ENCODE measurements at places on chromosomes 16 and 17. TPM values are rescaled to one million over a fixed set of nuclear protein-coding genes. Genes with fewer than 3 reads are reported as not detected.

Gene DLG4
- 7.3 TPM for total RNA-seq

Gene WNT9B
- not detected for total RNA-seq

Gene DNAAF8
- 0.49 TPM for total RNA-seq

Gene GAST
- not detected for total RNA-seq

Gene CDH15
- not detected for total RNA-seq

Gene LITAFD
- total RNA-seq: not detected

Gene USP32
- total RNA-seq: 37.4 TPM

Gene HYDIN
- 1.9 TPM for total RNA-seq

DNA sequence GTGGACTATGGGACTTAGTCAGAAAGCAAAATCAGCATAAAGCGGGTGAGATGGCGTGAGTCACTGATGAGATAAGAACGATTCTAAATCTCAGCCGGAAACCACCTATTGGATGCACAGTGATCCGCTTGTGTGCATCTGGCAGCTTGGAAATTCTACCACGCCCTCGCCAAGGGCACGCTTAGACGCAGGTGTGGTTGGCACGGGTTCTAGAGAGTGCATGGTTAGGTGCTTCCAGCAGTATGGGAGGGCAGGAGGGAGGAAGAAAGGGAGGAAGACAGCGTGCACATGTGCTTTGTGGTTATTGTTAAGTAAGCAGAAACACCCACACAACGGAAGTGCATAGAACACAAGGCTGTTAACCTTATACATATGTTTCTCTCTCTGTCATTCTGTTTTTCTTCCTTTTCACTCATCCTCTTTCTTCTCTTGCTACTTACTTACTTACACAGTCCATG, 374.0 kb upstream of the ASIC2 start:
- no peak for DNase-seq

- DNase-seq: no peak
Measured at GRCh38 chr16:57137566-57138273, 45.3 kb downstream of the CPNE2 start.

GRCh38 chr17:71779482-71779881, 341.3 kb upstream of the SOX9 start:
- DNase-seq: no peak

DNA sequence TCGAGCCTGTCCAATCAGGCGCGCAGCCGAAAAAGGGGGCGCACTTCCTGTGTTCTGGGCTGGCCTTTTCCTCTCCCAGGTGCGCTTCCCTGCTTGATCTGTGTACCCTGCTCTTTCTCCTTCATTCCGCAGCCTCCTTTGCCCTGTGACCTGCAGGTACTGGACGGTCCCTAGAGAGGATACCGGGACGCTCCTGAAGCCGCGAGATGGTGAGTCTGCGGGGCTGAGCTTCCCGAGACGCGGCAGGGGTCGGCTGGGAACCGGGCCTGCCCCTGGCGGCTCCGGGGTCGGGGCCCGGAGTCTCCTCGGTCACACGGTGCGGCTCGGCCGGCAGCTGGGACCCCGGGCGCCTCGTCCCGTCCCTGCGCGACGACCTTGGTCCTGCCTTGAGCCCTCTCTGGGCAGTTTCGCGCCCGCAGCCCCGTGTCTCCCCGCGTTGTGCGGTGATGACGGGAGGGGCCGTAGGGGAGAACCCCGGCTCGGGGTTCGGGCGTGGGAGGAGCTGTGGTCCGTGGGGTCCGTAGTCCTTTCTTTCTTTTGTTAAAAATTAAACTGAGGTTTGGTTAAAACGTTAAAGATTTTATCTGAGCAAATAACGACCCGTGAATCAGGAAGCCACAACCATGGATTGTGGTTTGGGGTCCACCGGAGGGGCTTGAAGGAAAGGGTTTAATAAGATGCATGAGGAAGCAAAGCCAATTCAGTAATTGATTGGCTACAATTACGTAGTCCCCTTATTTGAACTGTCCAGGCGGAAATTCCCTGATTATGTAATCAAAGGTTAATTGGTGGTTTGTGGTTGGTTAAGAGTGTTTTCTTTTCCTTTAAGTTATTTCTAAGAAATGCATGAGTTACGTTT, 172.8 kb upstream of the ZNF267 start:
- peak; percentile 97 for DNase-seq

DNA sequence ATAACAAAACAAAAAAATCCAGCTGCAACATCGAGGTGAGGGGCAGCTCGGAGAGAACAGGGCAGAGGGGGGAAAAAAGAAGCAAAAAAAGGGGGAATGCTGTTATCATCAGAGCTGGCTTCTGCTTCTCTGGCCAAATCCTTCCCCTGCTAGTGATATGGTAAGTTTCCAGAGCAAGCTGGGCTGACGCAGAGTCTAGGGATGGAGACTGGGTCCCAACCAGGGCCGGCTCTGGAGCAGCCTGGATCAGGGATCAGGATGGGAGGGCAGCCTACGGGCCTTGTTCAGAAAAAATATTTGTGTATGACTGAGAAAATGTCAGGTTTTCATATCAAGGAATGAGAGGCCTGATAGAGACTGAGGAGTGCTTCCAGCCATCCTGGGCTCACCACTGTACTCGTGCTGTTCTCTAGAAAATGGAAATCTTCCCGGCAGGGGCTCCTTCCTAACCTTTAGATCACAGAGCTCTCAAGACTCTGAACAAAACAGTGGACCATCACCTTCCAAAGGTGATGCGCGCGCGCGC, 726 bp upstream of the C1QTNF1 start:
- DNase-seq: no peak

- no peak for DNase-seq
Measured at GRCh38 chr16:74666010-74666421, 661 bp downstream of the RFWD3 start.

DNA sequence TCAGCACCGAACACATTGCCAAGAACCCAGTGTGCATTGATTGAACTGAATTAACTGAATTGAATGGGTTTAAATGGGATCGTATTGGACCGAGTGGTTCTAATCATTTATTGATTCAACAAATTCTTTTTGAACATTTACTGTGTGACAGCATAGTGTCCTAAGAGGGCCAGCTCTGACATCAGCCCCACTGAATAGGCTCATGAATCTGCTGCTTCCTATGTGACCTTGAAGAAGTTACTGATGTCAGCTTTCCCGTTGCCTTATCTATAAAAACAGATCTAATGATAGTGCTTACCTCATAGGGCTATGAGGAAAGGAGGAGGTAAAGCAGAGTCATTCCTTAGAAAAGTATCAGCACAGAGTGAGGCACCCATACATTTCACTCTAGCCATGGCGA, 226.3 kb downstream of the CBLN1 start:
- no peak for DNase-seq

DNA sequence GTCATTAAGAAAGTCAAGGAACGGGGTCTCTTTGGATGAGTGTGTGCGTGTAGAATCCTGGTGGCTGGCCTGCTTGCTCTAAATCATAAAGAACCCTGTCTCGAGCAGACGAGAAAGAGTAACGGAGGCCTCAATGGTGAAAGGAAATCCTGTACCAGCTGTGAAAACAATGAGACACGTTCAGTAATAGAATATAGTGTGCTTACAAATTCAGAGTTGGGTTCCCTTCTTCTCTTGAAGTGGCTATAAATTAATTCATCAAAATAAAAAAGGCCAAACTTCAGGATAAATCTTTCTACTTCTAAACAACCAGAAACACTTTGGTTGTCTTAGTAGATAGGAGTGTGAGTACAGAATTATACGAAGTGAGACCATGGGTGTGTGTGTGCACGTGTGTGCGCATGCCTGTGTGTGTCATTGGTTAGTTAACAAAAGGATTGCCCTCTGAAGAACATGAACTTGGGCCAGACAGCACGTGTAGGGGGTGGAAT, 48.5 kb downstream of the WWOX start:
- no peak for DNase-seq

- peak; percentile 35 for DNase-seq
Measured at GRCh38 chr16:80369138-80369958, 171.4 kb upstream of the DYNLRB2 start.

DNA sequence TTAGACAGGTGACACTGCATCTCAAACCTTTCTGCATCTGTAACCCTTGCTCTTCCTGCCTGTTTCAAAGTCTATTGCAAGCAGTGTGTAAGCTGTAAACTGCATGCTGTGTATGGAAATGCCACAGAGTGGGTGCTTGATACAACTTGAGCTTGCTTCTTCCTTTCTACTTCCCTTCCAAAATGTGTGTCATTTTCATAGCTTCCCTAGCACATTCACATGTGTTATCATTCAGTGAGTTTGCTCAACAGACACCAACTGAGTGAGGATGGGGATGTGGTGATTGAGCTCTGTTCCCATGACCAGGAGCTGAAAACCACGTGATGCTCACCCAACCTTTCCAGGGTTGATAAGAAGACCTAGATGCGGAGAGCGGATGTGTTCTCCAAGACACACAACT, 111.1 kb downstream of the VAT1L start:
- DNase-seq: no peak

GRCh38 chr16:86244936-86245335, 265.4 kb upstream of the FOXF1 start:
- no peak for DNase-seq

DNA sequence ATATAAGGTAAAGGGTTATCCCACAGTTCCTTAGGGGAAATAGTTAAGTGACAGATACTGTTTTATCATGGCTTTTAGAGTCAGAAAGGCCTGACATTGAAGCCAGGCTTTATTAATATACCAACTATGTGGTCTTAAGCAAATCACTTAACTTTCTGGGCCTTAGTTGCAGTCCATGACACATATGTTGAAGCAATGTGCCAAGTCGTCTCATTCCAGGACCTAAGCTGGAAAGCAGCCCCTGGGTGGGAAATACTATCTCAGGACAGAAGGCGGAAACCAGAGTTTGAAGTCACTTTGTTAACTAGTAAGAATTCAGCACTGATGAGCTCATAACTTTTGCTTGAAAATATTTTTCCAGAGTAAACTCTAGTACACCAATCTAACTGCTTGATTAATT, 80.0 kb downstream of the USP32 start:
- DNase-seq: no peak

DNA sequence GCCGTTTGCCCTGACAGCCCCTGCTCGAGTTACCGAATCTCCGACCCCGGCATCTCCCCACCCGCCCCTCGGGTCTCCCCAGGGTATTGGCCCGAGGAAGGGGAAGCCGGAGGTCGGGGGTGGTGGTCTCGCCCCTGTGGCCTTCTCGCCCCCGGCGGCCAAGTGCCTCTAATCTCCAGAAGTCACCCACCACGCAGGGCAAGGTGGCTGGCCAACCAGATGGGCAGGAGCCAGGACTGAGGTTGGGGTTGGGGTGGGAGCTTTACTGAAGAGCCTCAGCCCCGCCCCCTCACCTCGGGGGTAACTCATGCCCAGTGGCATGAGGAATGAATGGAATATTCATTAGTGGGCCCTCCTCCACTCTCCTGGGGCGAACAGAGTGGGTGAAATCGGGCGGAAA, 637 bp downstream of the DHRS11 start:
- DNase-seq: peak; percentile 56

DNA sequence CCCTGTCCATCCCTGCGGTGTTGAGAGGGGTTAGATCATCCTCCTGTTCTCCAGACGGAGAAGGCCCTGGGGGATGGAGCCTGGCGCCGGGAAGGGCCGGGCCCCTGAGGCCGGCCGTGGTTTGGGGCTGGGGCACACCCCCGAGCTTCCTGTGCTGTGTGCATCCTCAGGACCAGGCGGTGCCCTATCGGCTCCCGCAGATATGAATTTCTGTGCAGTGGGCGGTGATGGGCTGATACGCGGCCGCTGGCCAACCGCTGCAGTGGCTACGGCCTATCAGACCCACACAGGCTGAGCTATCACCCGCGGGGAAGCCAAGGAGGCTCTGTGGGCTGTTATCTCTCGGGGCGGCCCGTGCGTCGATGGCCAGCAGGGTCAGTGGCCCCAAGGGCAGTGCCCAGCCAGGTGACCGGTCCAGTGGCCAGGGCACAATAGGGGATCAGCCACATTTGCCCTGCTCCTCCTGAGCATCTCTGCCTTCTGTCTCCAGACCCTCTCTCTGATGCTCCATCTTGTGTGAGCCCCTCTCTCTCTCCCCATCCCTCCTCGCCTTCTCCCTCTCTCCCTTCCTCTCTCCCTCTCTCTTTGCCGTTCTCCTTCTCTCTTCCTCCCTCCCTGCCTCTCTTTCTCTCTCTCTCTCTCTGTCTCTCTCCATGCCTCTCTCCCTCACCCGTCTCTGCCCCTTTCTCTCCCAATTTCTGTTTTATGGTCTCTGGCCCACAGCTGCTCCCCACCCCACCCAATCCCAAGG, 38.7 kb downstream of the ZFPM1 start:
- no peak for DNase-seq
